ENCODE measurements at places on chromosomes 6 and 20.

DNA sequence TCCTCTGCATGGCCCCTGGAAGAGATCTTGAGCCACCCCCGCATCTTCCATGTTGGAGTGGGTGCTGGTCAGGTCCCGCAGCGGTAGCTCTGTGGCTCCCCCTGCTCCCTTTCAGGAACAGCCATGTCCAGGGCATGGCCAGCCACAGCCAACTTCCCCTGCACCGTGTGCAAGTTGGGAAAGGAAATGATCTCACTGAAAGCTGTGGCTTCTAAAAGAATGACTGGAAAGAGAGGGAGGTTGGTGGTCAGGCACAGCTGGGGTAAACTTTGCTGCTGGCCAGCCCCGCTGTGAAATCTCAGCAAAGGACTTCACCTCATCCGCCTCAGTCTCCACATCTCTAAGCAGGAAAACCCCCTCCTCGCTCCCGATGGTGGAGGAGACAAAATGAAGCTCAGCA is 153.6 kb upstream of the CST7 start:
- DNase-seq: no peak

GRCh38 chr6:145360865-145361264 is 374.5 kb downstream of the EPM2A start:
- no peak for DNase-seq

DNA sequence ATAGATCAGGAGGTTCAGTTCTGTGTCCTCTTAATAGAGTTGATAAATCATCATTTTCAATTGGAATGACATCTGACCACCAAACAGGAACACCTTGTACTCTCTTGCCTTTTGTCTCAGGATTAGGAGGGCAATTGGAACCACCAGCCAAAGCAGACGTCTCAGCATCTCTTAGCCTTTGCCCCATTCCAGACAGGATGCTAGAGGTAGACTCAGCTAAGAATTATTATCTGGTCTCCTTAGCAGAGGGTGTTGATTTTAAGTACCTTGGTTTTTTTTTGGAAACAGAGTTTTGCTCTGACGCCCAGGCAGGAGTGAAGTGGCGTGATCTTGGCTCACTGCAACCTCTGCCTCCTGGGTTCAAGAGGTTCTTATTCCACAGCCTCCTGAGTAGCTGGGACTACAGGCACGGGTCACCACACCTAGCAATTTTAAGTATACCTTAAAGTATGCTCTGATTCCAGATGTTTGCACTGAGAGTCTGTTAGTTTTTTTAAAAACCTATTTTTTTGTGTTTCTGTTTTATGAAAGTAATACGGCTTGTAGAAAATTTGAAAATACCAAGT is 28.0 kb upstream of the ELOVL5 start:
- DNase-seq: no peak

DNA sequence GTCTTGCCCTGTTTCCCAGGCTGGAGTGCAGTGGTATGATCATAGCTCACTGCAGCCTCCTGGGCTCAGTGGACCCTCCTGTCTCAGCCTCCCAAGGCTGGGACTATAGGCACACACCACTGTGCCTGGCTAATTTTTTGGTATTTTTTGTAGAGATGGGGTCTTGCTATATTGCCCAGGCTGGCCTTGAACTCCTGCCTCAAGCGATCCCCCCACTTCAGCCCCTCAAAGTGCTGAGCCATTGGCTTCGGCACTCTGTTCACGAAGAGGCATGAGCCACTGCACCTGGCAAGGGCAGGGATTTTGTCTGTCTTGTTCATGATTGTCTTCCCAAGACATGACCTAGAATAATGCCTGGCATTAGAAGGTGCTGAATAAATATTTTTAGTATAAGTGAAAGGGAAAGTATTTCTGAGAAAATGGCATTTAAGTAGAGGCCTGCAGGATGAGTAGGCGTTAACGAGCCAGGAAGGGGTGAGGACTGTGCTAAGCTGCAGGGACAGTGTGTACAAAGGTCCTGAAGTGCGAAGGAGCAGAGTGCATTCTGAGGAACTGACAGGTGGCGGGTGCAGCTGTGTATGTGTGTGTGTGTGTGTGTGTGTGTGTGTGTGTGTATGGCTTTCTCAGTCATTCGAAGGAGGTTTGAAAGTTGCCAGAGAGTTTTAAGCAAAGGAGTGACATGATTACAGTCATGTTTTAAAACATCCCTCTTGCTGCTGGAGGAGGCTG is 43.0 kb downstream of the VEGFA start:
- no peak for DNase-seq

DNA sequence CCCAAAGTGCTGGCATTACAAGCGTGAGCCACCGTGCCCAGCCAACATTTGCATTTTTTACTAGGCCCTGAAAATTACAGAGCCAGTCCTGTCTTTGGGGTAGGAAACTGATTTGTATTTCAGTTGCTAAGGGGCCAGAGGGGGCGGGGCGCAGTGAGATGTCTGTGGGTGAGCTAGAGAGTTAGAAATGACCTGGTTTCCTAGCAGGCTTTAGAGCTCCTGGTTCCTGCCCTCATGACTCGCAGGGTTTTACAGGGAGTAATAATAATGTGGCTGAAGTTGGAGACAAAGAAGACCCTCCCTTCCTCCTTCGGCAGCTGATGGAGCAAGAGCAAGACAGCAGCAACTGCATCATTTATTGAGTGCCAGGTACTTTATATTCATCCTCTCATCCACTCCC is 131.5 kb downstream of the TFAP2C start:
- no peak for DNase-seq

DNA sequence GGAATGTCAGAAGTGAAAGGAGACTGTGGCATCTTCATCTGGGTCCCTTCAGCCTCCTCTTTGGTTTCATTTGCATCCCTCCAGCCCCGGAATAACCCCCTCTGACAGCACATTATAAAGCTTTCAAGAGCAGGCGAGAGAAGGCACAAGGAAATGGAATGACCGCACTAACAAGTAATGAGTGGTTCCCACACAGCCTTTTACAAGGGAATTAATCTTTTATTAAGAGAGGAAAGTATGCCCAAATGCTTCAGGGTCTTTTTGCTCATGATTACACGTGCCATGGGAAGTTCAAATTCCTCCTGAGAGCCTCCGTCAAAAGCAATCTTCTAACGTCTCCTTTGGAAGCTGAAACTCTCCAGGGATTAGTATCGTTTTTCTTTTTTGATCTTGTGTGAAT is 347.0 kb downstream of the BTBD3 start:
- DNase-seq: no peak

- no peak for DNase-seq
These were observed 36.5 kb downstream of the CDH26 start for GRCh38 chr20:59994697-59995122.

DNA sequence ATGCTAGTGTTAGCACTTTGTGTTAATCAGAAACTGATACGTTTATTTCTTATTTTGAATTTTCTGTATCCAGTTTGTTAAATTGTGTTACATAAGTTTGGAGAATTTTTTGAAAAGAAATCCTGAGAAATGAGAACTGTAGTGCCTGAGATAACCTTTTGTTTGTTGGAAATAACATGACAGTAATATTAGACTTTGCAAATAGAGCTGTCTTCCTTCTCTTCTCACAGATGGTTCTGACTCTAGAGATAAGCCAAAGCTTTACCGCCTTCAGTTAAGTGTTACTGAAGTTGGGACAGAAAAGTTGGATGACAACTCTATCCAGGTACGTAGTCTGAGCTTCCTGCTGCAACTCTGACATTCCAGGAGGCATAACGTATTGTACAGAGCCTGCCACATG is 69.9 kb downstream of the AFDN start:
- no peak for DNase-seq

- DNase-seq: no peak
These were observed 19.3 kb upstream of the IYD start for GRCh38 chr6:150349546-150349945.

GRCh38 chr6:31247813-31248212 is 24.1 kb downstream of the HLA-C start:
- no peak for DNase-seq

GRCh38 chr6:52016915-52017748 is 70.3 kb downstream of the PKHD1 start:
- DNase-seq: no peak

- DNase-seq: no peak
These were observed 6.9 kb upstream of the MCCD1 start for GRCh38 chr6:31521835-31522234.

- no peak for DNase-seq
These were observed 129.5 kb upstream of the SUPT3H start for GRCh38 chr6:45507186-45507585.

DNA sequence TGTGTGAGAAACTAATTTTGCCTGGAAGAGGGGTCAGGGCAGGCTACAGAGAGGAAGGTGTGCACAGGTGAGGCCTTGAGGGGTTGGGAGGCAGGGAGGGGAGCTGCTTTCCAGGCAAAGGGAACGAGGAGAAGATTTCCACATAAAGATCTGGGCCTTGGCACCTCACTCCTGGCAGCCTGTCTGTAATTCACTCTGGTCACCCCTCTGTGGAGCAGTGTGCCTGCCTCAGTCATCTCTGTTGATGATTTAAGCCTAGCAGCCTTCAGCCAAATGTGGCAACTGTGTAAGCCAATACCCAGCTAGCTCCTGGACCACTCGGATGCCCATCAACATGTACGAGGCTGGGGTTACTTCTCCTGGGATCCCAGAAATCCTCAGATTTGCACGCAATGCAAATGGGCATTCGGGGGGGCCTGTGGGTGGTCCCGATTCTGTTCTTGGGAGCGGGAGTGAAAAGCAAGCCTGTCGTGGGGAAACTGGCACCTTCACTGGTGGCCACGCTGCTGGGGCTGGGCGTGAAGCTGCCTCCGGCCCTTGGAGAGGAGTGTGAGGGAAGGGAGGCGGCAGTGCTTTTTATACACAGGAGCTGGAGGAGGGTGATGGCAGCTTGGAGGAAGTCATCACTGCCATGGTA is 360.4 kb downstream of the ZFAND3 start:
- no peak for DNase-seq

DNA sequence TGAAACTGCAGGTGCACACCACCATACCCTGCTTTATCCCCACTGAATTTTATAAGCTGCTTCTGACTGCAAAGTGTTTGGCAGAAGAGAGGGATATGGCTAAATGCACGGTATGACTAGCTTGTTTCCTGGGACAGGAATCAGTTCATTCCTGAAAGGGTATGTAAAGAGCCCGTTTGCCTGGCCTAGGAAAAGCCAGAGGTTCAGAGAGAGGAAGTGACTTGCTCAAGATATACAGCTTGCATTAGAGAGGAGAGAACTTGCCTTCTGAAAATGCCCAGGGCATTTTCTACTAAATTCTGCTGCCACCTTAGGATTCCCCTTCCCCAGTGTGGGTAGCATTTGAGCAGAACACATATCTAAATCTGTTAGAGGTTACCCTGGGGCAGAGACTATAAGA is 683 bp upstream of the GCNT2 start:
- no peak for DNase-seq

DNA sequence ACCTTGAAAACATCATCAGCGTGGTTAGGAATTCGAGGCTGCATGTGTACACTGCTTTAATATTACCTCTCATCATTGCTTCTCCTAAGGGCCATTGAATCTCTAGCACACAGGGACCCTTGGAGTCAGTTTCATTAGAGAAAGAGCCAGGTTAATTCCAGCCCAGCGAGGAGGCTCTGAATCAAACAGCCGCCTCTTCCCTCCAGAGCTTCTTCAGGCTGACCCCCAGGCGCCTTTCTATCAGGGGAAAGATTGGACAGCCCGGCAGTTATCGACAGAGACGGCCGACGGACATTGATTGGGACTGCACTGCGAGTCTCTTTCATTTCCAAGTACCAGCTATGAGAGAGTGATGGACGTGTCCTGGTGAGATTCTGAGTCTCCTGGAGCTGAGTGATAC is 159.2 kb downstream of the ANKRD60 start:
- no peak for DNase-seq

- DNase-seq: no peak
These were observed 4.3 kb downstream of the E2F1 start for GRCh38 chr20:33681728-33682353.

- no peak for DNase-seq
These were observed 21.1 kb downstream of the RAET1L start for GRCh38 chr6:150004101-150004782.

DNA sequence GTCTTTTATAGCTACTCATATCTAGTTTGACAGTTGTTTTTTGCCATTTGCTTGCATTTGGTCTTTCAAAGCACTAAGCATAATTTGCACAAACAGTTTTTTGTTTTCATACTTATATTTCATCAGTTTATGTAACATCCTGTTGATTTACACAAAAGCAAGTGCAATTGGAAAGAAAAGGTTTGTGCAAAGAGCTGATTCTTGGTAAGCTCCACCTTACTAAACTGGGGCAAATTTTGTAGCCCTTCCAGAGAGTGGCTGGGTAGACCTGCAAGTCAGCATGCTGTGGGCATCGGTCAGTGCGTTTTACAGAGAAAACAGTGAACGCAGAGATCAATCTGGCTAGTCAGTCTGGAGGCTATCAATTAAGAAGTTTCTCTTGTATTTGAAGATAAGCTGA is 34.5 kb downstream of the TXLNB start:
- no peak for DNase-seq

- DNase-seq: no peak
These were observed 20.3 kb downstream of the PACSIN1 start for GRCh38 chr6:34486106-34486740.

GRCh38 chr6:43496370-43497128 is 13.6 kb downstream of the LRRC73 start:
- no peak for DNase-seq

DNA sequence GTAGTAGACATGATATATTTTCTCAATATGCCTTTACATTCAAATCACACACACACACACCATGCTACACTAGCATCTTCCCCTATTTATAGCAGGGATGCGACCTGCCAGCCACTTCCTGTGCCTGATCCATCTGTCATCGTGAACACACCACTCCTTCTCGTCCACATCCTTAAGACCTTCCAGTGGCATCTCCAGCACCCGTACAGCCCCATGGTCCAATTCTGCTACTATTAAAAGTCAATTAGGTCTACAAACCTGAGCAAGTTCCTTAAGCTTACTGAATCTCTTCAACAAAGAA is 54.5 kb downstream of the KIF16B start:
- DNase-seq: no peak

DNA sequence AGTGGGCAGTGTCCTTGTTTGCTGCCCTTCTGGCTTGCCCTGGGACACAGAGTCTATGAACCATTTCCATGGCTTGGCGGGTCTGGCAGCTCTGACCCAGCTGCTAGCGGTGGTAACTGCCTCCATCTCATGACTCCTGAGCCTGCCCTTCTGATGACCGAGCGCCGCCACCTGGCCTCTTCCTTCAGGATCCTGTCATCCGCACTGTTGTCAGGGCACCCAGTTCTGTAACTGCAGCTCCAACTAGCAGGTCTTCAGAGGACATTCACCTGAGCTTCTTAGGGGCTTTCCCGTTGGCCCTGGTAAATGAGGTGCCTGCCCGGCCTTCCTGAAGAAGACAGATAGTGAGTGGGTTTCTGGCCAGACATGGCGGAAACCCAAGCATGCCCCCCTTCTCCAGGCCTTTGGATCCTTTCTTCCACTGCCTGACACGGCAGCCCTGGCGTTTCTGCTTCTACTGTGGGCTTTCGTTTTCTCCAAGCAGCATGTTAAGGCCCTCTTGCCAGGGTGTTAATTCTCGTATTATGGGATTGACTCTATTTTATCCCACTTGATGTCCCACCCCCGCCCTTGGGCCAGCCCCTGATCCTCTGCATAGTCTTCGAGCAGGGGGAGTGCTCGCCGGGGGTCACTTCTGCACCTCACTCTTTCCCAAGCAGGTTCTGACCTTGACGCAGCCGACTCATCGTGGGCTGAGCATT is 24.7 kb downstream of the PACSIN1 start:
- DNase-seq: no peak

All from activated CD8-positive, alpha-beta memory T cell treated with anti-CD3 and anti-CD28 coated beads for 1 hour (primary cell).